ENCODE measurements at places on chromosomes 2 and 18.

DNA sequence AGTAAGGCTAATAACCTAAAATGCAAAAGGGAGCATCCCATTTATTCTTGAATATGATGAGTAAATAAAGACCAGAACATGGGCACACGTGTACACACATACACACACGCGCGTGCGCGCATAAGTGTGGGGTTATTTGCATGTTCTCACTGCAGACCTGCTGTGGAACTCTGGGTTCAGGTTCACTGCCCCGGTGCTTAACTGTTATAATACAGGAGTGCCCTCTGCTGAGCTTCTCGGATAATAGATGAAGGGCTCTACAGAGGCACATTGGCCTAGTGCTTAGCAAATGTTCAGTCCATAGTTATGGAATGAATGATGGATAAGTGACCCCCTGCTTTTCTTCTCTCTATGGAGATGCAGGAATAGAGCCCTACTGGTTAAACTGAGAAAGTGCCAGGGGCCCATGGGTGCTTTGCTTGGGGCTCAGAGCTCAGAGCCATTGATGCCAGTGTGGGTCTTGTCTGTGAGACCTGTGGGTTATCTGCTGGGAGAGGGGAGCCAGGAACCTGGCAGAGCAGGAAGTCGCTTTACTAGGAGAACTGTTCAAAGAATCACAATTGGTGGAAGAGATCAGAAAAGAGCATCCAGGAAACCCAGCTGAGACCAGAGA, 3.6 kb upstream of the ARL4C start:
- DNase-seq = peak; percentile 69

DNA sequence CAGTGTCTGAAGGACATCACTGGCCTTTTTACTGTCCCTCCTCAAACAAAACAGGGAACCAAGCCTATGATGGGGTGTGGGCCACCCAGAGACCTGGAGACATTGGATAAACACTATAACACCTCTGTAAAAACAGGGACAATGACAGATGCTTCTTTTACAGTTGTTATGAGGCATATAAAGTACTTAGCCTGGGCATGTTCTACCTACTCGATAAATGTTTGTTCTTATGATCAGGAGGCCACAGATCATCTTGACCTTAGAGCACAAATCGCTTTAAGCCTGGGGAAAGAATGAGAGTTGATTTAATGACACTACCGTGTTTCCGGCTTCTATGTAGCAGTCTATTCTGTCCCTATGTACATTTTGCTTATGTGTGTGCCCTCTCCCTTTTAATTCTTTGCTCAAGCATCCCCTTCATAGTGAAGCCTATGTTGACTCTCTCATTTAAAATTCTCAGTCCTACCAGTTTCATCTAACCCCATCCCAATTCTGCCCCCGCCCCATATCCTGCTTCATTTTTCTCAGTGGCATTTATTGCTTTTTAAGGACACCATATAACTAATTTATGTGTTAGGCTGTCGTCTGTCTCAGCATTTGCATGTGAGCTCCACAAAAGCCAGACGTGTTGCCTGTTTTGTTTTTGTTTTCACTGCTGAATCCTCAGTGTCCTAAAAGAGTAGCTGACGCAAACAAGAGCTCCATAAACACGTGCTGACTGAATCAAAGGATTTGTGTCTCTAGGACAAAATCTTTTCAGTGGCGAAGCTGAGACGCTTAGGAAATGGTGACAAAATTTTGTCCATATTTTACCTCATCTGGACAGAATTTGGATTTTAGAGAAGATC, 182.3 kb upstream of the ST6GAL2 start:
- DNase-seq = no peak

- DNase-seq = no peak
Measured at GRCh38 chr2:231807020-231807419, 20.8 kb downstream of the COPS7B start.

GRCh38 chr2:54597153-54597848, 126.2 kb upstream of the EML6 start:
- no peak for DNase-seq

DNA sequence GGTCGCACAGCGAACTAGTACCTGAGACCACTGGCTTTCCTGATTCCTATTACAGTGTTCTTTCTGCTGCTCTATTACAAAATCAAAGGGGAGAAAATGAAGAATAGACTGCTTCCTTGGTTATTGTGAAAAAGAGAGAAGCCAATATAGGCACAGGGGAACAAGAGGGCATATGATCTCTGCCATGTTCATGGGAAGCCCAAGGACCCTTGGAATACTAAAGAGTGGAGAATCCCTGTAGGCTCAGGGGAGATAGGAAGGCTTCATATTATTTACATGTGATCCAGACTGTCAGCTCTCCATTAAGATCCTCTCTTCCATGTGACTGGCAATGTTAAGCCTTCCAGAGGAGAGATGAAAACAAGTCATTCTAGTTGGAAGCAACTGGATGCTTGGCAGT, 135.7 kb upstream of the MYCN start:
- no peak for DNase-seq

GRCh38 chr2:85748985-85749875, 4.6 kb upstream of the ATOH8 start:
- no peak for DNase-seq

DNA sequence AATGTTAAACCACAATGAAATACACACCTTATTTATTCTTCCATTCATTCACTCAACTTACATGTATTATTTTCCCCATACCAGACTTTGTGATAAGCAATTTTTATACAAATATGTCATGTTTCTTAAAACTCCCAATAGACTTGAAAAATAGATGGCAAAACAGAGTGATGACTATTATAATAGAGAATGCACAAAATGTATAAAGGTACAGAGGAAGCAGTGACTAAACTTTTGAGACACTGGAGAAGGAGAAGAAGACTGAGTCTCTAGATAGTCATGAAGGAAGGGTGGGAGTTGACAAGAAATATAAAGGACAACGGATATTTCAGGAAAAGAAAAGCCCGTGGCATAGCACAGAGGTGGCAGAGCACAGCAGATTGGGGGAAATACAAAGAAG, 198.1 kb upstream of the SLC39A10 start:
- DNase-seq = no peak

- peak; percentile 57 for DNase-seq
Measured at GRCh38 chr18:13823707-13824395, at the start of gene MC5R. Gene MC5R, plus strand, starts transcription at chr18:13824149. Its CDS starts 1,617 bp downstream, at chr18:13825766.

GRCh38 chr2:241273210-241274020, 42.1 kb downstream of the HDLBP start:
- no peak for DNase-seq

GRCh38 chr2:118300832-118301231, 212.6 kb downstream of the INSIG2 start:
- no peak for DNase-seq

DNA sequence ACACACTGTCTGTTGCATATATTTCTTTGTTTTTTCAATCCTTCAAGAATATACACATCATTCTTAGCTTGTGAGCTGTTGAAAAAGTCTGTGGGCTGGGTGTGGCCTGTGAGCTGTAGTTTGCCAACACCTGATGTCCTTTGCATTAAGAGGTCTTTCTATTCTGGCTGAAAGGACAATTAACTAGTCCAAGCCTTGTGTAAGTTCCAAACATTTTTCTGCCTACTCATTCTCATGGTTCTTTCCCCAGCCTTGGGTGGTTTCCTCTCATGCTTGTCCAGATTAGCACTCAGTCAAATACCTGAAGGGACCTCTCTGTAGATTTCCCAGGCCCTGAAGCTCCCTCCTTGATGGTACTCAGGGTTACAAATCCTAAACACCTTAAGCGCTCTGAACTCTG, 57.8 kb upstream of the NABP1 start:
- DNase-seq = no peak
